Left lung (tissue), 14 donors: ENCODE measurements at places on chromosomes 6 and 20. TPM values are rescaled to one million over a fixed set of nuclear protein-coding genes. Genes with fewer than 3 reads are reported as not detected.

DNA sequence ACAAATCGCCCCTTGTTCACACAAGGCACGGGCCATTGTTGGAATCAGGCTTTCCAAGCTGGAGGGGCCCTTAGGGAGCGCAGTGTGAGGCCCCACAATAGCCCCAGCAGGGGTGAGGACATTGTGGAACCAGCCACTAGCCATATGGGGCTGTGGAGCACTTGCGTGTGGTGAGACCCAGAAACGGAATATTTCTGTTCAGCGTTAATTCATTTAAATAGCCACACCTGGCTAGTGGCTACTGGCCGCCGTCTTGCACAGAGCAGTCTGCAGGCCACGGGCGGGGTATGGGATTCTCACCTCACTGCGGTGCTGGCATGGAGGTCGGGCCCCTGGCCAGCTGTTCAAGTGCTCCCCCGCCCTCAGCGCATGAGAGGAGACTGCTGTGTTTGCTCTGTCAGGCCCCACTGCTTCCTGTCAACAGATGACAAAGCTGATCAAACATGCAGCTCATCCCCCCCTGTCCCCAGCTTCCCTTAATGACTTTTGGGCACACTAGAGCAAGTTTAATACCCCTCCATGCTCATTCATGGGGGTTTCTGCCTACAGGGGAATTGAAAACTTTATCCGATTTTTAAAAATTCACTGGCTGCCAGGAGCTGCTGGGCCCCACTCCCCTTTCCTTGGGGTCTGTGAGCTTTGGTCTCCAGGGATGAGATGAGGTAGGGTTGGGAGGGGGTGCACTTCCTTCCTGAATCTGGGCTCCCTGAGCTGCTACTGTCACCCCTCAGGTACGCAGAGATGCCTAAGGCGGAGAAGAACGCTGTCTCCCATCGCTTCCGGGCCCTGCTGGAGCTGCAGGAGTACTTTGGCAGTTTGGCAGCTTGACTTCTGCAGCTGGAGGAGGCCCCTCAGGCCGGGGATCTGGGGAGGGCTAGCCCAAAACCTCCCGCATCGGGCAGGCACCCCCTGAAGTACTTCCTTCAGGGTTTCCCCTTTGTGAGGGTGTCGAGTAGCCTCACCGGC, 13.6 kb downstream of the ITPA start:
- H3K4me3 ChIP-seq = no peak overlapping the region
- H3K27me3 ChIP-seq = no peaks in the 10 kb centered on the region
- no peak overlapping the region for H3K27ac ChIP-seq
- no peaks in the 10 kb centered on the region for H3K36me3 ChIP-seq
- DNase-seq = no peak
- no peaks in the 10 kb centered on the region for H3K4me1 ChIP-seq

DNA sequence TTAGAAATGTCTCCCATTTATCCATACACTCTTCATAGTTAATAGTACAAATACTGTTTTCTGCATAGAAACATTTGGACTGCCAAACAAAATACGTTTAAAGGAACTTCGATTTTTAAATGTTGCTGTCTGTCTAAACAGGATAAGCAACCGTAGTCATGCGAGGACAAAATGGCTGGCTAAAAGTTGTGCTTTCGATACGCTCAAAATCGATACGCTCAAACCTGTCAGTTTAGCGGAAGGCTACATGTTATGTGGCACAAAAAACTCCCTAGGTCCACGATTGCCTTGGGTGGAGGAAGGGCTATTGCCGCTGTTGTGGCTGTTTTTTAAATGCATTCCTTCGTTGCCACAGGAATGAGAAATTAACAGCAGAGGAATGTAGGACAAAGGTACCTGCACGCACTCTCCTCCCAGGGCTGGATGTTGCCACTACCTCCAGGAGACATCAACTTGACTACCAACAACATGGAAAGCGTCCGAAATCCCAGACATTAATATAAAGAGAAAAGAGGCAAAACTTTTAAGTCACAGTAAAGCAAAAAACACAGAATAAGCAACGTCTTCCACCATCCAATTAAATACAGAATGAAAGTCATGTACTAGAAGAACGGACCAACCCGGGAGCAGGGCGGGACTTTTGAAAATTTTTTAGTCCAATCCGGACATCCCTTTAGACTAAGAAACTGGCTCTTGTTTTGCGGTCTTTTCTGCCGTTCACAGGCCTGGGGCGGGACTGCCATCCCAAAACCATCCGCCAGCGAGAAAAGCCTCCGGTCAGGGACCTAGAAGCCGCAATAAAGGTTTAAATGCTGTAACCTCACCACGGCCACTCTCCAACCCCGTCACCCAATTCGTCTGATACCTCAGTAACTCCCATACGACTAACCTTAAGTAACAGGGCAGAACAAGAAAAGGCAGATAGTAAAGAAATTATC, 32.2 kb upstream of the HFE start:
- peak; percentile 94 for DNase-seq
- peak overlapping the region; percentile 47 for H3K4me3 ChIP-seq
- H3K27ac ChIP-seq = peak overlapping the region; percentile 96
- H3K4me1 ChIP-seq = no peaks in the 10 kb centered on the region
- H3K27me3 ChIP-seq = no peaks in the 10 kb centered on the region

DNA sequence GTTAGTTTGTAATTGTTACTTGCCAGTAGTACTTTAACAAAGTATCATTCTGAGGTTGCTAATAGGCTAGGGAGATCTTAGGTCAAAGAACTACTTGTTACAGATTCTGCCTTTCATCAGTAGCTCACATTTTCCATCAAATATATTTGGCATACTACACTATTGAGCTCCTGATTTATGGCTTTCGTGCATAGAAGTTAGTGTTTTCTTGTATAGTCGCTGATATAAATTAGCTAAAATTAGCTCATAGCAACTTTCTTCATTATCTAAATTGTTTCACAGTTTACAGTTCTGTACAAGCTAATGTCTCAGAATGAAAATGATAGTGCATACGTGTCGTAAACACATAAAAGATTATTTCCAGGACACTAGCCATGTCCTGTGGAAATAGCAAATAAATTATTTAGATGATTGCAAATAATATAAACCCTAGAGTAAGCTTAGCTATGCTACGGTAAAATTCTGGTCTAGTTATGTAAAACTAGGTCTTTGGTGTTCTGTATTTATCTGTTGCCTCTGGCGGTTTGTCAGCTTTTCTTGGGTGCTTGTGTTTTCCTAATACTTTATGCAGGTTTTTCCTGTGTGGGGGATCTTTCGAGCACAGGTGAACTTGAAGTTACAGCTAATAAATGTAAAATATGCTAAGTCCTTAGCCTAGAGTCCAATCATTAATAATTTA, 15.1 kb downstream of the PDE7B start:
- no peaks in the 10 kb centered on the region for H3K36me3 ChIP-seq
- H3K4me3 ChIP-seq = no peak overlapping the region
- no peak for DNase-seq
- no peak overlapping the region for H3K27ac ChIP-seq

GRCh38 chr20:18904624-18905023, 91.0 kb downstream of the SCP2D1 start:
- H3K4me1 ChIP-seq = no peaks in the 10 kb centered on the region
- no peak for DNase-seq
- H3K36me3 ChIP-seq = no peaks in the 10 kb centered on the region
- H3K27me3 ChIP-seq = no peaks in the 10 kb centered on the region
- no peak overlapping the region for H3K27ac ChIP-seq

- peak overlapping the region; percentile 46 for H3K27ac ChIP-seq
- DNase-seq = no peak
- no peaks in the 10 kb centered on the region for H3K27me3 ChIP-seq
- H3K36me3 ChIP-seq = no peaks in the 10 kb centered on the region
- H3K4me1 ChIP-seq = peaks cover 5% of the 10 kb centered on the region
These were observed 105.8 kb downstream of the RNF144B start for GRCh38 chr6:18492972-18493371.

DNA sequence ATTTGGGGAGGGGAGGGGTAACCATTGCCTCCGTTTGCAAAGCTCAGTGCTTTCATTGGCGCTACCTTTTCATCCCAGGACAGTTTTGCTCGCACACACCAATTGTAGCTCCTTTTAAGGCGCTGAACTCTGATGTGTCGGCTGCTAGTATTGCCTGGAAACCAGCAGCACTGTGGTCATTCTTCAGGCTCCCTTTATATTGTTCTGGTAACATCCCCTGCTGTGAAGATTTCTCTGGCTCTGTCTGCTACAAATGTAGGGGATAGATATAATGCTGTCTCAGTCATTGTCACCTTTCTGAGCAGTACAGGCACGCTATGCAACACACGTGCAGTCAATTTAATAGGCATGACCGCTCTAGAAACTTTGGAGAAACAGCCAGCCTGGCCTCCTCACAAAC, 172.9 kb upstream of the SASH1 start:
- no peak overlapping the region for H3K4me3 ChIP-seq
- no peak for DNase-seq
- H3K27me3 ChIP-seq = no peaks in the 10 kb centered on the region
- no peak overlapping the region for H3K27ac ChIP-seq

DNA sequence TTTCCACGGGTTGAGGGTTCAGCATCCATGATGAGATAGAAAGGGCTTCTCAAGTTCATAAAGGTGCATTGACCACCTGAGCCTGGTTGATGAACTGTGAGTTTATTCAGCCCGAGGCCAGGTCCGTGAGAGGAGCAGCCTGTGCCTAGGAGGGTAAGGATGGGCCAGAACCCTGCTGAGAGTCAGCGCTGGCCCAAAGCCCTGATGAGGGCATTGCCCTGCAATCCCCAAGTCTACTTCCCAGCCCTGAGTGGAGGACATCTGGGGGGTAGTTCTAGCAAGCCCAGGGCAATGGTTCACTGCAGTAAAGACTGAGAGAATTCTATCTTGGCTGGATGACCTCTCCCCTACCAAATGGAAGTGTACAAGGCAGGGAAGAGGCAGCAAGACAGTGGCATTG, 123.3 kb upstream of the NXT1 start:
- H3K4me3 ChIP-seq = no peak overlapping the region
- no peak overlapping the region for H3K27ac ChIP-seq
- H3K4me1 ChIP-seq = no peaks in the 10 kb centered on the region

GRCh38 chr20:30376767-30377658, 880.5 kb upstream of the DEFB115 start:
- H3K27ac ChIP-seq = peak overlapping the region; percentile 62
- no peaks in the 10 kb centered on the region for H3K36me3 ChIP-seq
- peak overlapping the region; percentile 56 for H3K4me3 ChIP-seq
- H3K27me3 ChIP-seq = no peaks in the 10 kb centered on the region
- DNase-seq = peak; percentile 93
- H3K4me1 ChIP-seq = no peaks in the 10 kb centered on the region

- no peak for DNase-seq
- no peak overlapping the region for H3K4me3 ChIP-seq
- H3K36me3 ChIP-seq = no peaks in the 10 kb centered on the region
- peaks cover 24% of the 10 kb centered on the region for H3K4me1 ChIP-seq
These were observed 11.4 kb downstream of the ANKS1A start for GRCh38 chr6:34900321-34901031.

DNA sequence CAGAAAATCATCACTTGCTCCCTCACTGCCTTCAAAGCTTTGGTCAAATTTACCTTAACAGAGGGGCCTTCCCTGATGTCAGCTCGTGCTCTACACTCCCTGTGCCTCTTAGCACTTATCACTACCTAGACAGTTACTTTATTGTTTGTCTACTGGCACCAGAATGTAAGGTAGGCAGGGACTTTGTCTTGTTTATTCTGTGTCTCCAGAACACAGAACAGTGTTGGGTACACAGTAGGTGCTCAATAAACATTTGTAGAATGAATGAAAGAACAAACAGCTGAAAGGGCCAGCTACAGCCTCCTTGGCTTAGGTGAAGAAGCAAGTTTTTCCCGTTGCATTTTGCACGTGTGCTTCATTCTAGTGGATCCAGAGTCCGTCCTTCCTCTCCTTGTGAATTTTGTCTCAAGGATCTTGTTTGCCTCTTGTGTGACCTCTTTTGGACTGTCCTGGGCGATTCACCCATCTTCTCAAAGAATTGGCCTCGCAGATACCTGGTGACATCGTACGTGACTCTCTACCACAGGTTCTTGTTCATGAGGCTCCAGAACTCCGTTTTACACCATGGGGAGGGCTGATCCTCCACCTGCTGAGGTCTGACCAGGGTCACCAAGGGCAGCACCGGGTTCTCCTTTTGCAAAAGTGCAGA, 84.2 kb upstream of the ARMC2 start:
- no peak overlapping the region for H3K4me3 ChIP-seq
- DNase-seq = no peak
- no peaks in the 10 kb centered on the region for H3K27me3 ChIP-seq
- H3K36me3 ChIP-seq = no peaks in the 10 kb centered on the region
- no peak overlapping the region for H3K27ac ChIP-seq

DNA sequence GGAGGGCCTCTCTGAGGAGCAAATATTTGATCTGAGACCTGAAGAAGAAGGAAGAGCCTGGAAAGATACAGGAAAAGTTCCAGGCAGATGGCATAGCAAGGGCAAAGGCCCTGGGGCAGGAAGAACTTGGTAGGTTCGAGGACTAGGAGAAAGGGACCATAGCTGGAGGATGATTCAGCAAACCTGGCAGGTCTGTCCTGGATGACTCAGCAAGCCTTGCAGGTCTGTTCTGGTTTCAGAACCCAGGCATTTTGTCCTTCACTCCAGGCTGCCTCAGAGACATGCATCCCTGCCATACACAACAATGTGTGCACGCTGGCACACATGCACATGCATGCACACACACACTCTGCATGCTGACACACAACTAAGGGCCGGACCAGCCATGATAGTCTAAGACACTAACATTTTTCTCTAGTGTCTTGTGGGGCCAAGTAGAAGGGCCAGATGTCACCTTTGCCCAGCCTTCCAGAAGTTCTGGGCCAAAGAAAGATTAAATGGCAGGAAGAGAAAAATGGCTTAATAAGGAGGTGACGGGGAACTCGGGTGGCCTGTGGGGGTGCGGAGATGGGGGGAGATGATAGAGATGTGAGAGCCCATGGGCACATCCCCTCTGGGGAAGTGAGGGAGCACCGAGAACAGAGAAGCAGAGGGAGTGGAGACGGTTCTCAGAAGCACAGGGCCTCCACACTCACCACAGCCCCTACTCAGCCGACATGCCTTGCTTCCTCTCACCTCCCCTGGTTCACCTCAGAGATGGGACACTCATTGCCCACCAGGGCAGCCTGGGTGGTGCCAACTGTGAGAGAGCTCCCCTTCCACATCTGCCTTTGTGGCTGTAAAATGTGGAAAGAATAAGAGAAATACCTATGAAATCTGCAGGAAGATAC, 15.4 kb upstream of the TRIB3 start:
- no peaks in the 10 kb centered on the region for H3K4me1 ChIP-seq
- H3K27ac ChIP-seq = no peak overlapping the region
- H3K27me3 ChIP-seq = no peaks in the 10 kb centered on the region

DNA sequence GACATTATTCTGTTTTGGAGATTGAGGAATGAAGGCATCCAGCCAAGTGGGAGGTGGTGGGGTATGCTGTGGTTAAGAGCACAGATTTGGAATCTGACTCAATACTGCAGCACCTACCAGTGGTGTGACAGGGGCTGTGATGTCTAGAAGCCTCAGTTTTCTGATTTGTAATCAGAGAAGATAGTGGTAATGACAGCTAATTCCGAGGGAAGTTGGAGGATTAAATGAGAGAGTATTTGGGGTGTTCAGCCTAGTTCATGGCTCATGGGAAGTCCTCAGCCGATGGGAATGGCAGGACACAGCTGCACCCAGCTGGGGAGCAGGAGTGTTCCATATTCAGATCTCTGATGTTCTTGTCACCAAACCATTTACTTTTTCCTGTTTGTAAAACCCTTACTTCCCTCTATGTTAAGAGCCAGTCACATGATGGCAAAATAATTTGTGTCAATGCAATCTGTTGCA, 9.3 kb downstream of the SLC9A8 start:
- H3K36me3 ChIP-seq = no peaks in the 10 kb centered on the region
- H3K27me3 ChIP-seq = no peaks in the 10 kb centered on the region
- no peak overlapping the region for H3K4me3 ChIP-seq
- peaks cover 65% of the 10 kb centered on the region for H3K4me1 ChIP-seq

RNF182 gene
- 3.7 TPM for polyA plus RNA-seq

BPI gene
- polyA plus RNA-seq = 3.2 TPM

OR2H1 gene
- polyA plus RNA-seq = not detected

LY6G6D gene
- polyA plus RNA-seq = 0.57 TPM

HMGN3 gene
- polyA plus RNA-seq = 257 TPM
